ENCODE measurements at places on chromosomes 7 and 10.

DNA sequence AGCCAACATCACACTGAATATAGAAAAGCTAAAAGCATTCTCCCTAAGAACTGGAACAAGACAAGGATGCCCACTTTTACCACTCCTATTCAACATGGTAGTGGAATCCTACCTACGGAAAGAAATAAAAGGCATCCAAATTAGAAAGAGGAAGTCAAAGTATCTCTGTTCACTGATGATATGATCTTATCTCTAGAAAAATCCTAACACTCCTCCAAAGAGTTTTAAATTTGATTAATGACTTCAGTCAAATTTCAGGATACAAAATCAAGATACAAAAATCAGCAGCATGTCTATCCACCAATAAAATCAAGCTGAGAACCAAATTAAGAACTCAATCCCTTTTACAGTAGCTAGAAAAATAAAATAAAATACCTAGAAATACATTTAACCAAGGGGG is 35.3 kb upstream of the TNKS2 start:
- DNase-seq, result no peak

GRCh38 chr10:113027574-113028455 is 77.8 kb downstream of the TCF7L2 start:
- no peak for DNase-seq

GRCh38 chr7:70698219-70698832 is 433.6 kb upstream of the GALNT17 start:
- no peak for DNase-seq

DNA sequence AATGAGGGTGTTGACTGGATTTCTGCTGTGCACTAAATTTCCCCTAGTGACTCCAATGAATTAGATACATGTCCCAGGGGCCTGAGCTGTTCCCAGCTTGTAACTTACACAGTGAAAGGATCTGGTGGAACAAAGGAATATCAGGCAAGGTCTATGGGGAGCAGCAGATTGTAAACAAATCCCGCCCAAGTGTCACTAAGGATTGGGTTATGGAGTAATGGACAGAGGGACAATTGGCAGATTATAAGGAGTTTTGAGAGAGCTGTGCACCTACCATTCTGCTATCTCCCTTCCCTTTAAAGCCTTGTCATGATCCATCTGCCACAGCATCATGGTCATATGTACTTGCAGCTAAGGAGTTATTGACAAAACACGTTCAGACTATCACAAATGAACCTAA is 183.0 kb downstream of the RAB11FIP2 start:
- DNase-seq, result no peak

DNA sequence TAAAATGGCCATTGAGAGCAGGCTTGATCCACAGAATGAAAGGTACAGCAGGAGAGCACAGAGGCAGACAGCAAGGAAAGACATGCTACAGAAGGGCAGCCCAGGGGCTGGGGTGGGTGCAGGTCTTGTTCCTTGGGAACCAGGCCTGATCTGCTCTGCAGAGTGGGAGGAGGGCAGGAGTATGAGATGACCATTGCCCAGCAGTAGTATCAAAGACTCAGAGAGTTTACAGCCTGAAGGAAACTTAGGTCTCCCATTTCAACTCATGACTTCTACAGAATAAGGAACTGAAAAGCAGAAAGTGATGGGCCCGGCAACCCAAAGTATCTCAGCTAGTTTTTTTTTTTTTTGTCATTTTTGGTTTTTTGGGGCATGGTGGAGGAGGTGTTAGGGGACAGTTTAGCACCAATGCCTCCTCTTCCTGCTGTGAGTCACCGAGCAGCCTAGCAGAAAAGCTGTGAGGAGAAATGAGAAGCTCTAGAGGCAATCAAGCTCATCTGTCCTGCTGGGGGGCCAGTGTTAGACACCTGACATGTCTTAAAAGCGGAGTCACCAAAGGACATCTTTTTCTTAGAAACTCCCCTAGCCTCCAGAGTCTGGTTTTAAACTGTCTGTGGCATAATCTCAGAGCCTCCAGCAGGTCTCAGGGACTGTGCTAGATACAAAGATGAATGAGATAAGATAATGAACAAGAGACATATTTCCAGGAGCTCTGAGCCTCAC is 34.3 kb upstream of the HERPUD2 start:
- no peak for DNase-seq

GRCh38 chr7:37054624-37055241 is 330.4 kb upstream of the AOAH start:
- no peak for DNase-seq

DNA sequence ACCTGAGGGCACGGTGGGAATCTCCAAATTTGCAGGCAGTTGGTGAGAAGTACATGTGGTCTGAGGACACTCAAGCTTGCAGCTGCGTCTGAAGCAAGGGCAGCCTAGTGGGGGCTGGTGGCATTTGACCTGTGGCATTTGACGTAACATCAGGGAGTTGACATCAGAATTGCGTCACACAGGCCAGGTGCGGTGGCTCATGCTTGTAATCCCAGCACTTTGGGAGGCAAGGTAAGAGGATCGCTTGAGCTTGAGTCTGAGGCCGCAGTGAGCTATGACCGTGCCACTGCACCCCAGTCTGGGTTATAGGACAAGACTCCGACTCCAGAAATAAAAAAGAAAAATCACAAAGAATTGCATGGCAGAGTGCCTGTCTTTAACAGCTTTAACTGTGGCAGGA is 25.6 kb upstream of the RBAK start:
- no peak for DNase-seq

GRCh38 chr7:127751490-127752448 is 99.8 kb downstream of the SND1 start:
- no peak for DNase-seq

GRCh38 chr7:15334536-15335263 is 227.1 kb downstream of the AGMO start:
- DNase-seq, result no peak

DNA sequence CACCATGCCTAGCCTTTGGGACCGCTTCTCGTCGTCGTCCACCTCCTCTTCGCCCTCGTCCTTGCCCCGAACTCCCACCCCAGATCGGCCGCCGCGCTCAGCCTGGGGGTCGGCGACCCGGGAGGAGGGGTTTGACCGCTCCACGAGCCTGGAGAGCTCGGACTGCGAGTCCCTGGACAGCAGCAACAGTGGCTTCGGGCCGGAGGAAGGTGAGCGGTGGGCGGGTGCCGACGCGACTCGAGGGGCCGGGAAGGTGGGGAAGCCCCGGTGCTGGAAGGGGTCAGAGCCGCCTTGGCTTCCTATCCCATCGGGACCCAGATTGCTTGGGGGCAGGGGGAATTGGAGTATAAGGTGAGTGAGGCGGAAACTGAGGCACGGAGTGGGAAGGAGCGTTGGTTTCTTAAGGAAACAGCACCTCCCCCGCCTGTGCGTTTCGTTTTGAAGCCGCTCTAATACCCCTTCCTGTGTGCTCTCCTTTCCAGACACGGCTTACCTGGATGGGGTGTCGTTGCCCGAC is 547 bp downstream of the DDIT4 start:
- no peak for DNase-seq

All from activated CD4-positive, alpha-beta T cell treated with anti-CD3 and anti-CD28 coated beads for 24 hours (primary cell).